ENCODE measurements at places on chromosomes 16 and 17.

DNA sequence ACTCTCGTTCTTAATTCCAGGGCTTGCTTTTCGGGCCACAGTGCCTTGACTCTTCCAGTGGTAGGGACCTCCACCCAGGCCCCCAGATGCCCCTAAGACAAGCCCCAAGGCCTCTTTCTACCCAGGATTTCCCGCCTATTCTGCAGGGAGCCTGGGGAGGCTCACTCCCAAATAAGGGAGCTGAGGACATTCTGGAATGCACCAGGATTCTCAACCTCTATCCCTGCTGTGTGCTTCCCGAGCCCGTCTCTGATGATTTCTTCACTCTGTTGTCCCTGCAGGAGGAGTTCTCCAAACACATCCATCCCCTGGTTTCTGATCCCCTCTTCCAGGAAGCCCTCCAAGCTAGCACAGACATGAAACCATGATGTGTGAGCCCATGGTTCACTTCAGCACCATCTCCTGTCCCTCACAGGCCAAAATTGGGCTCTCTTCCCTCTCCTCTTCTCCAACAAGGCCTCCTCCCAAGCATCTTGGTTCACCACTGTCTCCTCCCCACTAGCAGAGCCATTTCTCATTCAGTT, 255.9 kb downstream of the KATNIP start:
- DNase-seq, result no peak

DNA sequence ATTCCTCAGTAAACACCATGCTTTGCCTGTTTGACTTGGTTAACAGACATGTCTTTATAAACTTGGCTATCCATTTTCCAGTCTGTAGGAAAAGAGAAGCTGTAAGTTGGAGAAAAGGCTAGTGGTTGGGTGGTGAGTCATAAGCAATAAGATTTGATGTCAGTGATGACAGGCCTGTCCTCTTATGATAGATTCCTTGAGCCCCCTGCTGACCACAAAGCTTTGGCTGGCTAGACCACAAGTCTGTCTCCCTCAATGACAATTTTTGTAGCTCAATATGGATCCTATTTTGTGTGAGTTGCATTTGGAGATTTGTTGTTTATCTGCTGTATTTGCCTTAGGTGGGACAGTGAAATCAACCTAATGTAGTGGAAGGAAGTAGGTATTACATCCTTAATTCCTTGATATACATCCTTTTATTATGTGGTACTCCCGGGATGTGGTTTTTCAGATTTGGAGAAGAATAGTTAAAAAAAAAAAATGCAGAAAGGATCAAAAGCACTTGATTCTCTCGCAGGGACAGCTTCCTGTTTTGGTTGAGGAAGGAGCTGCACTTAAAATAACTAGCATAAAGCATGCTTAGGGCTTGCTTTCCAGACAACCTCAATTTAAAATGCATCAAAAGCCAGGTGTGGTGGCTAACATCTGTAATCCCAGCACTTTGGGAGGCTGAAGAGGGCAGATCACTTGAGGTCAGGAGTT, 67.4 kb downstream of the SIAH1 start:
- DNase-seq, result no peak

GRCh38 chr17:65277576-65277975, 140.4 kb downstream of the RGS9 start:
- DNase-seq, result no peak

GRCh38 chr17:64001763-64002529, 3.8 kb downstream of the PRR29 start:
- DNase-seq, result no peak

All from activated T-helper 1 cell treated with anti-CD3 and anti-CD28 coated beads, Interleukin-2, amount 50 U/mL, for 16 hours (primary cell).